Daoy (cell line): ENCODE measurements at places on chromosomes 2 and 18.
A peak's percentile ranks its signal among the peaks of the same experiment; 100 is the strongest.

- DNase-seq: no peak
Measured at GRCh38 chr2:100239486-100240210, 82.7 kb downstream of the LONRF2 start.

- DNase-seq: no peak
Measured at GRCh38 chr2:156191527-156191926, 141.0 kb downstream of the NR4A2 start.

DNA sequence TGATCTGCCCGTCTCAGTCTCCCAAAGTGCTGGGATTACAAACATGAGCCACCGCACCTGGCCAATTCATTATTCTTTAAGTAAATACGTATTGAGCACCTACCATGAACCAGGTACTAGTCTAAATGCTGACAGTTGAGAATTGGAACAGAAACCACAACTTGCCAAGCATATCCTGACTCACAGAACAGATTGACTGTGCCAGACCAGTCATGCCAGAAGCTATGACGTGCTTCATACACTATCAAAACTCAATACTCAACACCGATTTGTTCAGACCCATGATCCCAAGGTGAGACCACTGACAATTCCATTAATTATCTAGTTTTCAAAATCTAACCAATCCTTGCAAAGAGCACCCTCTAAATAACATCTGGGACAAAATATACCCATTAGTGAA is 148.6 kb downstream of the B3GNT2 start:
- peak; percentile 30 for DNase-seq

GRCh38 chr2:25740810-25741381 is 67.5 kb upstream of the DTNB start:
- peak; percentile 18 for DNase-seq

GRCh38 chr2:36403675-36404230 is 48.2 kb downstream of the CRIM1 start:
- DNase-seq: peak; percentile 91

GRCh38 chr2:42812899-42813479 is 20.6 kb upstream of the HAAO start:
- DNase-seq: no peak

- peak; percentile 70 for DNase-seq
Measured at GRCh38 chr18:23377669-23378301, 75.3 kb upstream of the RIOK3 start.

DNA sequence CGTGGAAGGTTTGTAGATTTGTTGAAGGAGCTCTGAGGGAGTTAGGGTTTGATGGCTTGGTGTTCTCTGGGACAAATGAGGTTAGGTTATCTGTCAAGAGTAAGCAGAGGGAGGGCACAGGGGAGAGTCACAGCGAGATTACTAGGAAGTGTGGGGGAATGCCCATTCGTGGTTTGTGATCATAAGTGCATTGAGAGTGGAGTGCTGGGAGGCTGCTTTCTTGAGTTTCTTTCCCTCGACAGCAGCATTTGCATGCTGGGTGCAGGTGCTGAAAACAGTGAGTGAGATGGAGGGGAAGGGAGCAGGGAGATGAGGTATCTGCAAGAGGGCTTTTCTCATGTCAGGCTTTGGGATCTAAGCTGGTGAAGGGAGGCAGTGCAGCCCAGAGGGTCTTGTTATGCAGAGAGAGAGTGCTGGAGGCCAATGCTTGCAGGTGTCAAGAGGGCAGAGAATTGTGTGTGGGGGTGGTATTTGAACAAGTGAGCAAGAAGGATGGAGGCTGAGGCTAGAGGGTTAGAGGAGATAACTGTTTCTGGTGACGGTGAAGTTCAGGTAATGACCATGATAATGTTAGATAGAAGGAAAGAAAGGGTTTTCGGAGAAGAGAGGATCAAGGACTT is 8.8 kb downstream of the RALB start:
- no peak for DNase-seq

- peak; percentile 40 for DNase-seq
Measured at GRCh38 chr18:59921384-59921891, 21.6 kb downstream of the PMAIP1 start.

GRCh38 chr2:29130295-29130694 is 15.1 kb downstream of the CLIP4 start:
- peak; percentile 81 for DNase-seq

- no peak for DNase-seq
Measured at GRCh38 chr2:20698916-20699613, 32.1 kb downstream of the GDF7 start.

DNA sequence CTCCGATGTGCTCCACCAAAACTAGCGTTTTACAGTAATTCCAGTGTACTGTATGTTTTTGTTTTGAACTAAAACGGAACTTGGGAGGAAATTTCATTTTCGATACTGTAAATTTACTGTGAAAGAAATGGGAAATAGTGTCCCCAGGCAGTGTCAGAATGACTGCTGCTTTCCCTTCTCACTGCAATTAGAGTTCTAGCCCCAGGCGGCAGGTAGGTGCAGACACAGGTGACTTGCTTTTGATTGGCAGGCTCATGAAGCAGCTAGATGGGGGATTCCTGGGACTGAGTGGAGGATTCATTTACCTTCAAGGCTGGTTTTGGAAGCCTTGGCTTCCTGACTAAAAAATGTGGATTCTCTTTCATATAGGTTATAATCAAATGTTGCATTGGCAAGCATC is 27.0 kb downstream of the RPRM start:
- DNase-seq: no peak

- DNase-seq: no peak
Measured at GRCh38 chr2:32652555-32653209, 24.8 kb downstream of the TTC27 start.

DNA sequence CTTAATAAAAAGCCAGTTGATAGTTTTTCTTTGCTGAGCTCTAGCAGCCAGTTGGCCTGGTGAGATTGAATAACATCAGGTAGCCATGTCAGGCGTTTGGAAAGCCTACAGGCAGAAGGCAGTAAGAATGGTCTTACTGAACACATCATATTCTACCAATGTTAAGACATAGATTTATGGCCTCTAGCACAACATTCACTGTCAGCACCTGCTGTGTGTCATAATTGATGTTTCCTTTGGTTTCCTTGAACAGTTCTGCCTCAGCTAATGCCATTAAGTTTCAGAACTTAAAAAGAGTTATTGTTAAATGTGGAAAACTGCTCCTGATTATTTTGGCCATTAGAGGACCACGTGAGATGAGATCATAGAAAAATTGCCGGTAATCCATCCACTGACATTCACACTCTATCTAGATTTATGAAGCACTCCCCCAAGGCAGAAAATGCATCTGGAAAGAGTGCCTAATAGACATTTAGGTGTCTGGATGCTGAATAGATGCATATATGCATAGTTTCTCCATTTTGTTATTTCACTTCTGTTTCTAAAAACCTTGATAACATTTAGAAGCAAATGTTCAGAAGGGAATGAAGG is 434.7 kb downstream of the PTPRM start:
- no peak for DNase-seq

GRCh38 chr18:76167410-76167809 is 327.6 kb downstream of the ZNF516 start:
- DNase-seq: no peak

DNA sequence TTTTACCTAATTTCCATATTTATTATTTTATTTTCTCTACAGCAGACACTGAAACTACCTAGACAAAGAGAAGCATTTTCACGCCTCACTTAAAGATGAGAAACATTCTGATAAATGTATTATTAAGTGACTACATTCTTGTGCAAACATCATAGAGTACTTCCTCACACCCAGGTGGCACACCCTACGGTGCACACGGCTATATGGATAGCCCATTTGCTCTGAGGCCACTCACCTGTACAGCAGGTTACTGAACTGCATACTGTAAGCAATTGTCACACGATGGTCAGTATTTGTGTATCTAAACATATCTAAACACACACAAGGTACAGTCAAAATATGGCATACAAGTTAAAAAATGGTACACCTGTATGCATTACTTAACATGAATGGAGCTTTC is 481.4 kb downstream of the CMPK2 start:
- no peak for DNase-seq

- DNase-seq: no peak
Measured at GRCh38 chr2:238846378-238846627, 1.6 kb upstream of the TWIST2 start.

GRCh38 chr2:142596334-142597088 is 281.0 kb upstream of the KYNU start:
- no peak for DNase-seq

GRCh38 chr2:69933839-69934613 is 19.1 kb downstream of the MXD1 start:
- DNase-seq: peak; percentile 78

GRCh38 chr18:3114451-3114850 is 101.5 kb upstream of the LPIN2 start:
- no peak for DNase-seq

- no peak for DNase-seq
Measured at GRCh38 chr2:226300196-226300886, 499.3 kb downstream of the IRS1 start.

- DNase-seq: no peak
Measured at GRCh38 chr2:144331674-144332355, 188.1 kb downstream of the ZEB2 start.

DNA sequence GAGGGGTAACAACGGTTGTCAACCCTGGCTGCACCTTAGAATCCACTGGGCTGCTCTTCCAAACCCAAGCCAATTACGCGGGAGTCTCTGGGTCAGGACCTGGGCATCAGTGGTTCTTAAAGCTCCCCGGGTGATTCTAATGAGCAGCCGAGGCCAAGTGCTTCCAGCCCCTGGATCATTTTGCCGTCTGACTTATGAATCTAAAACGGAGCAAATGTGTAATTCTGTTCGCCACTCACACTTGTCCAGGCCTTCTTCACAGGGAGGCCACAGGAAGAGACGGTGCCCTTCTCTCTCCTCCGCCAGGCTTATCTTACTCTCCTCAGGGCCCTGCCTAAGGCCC is 78.5 kb downstream of the MCFD2 start:
- no peak for DNase-seq

DNA sequence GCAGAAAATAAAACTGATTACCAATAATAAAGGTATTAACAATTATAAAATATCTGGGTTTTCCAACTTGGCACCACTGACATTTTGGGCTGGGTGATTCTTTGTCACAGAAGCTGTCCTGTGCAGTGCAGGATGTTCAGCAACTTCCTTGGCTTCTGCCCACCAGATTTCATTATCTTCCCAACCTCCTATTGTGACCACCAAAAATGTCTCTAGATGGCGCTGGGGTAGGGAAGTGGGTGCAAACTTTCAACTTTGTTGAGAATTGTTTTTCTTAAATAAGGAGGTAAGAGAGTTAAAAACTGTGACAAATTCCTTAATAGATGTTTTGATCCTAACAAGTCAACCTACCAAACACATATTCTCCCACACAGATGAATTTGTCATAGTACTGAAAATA is 90.1 kb downstream of the GAREM1 start:
- DNase-seq: peak; percentile 25

GRCh38 chr2:69285379-69285894 is 101.6 kb downstream of the GFPT1 start:
- no peak for DNase-seq

DNA sequence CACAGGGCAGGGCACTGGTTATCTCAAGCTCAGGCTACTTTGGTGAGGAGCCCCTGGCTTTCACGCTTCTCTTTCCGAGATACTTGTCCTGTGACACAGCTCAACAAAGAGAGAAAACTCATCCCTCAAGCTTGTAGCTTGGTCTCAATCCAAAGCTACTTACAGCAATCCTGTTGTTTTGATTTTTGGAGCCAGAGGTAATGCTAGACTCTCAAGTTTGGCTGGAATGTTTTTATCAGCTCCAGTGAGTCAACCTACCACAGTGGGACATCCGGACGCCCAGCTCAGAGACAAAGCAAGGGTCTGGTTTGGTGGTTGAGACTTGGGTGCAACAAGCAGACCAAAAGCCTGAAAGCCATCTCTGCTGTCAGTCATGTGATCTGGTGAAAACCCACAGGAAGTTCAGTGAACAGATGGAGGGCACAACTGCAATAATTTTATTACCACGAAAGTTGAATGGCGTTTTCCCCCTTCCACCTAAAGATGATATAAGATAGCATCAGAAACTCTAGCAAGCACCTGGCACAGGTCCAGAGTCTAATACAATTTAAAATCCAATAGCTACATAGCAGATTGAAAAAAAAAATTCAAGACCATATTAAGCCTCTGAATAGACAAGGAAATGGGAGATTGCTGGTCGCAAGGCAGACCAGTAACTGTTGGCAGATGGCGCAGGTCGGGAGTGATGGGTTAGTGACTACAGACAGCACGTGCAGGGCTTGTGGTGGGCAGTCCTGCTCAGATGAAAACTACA is 102.3 kb upstream of the SMAD7 start:
- peak; percentile 95 for DNase-seq

DNA sequence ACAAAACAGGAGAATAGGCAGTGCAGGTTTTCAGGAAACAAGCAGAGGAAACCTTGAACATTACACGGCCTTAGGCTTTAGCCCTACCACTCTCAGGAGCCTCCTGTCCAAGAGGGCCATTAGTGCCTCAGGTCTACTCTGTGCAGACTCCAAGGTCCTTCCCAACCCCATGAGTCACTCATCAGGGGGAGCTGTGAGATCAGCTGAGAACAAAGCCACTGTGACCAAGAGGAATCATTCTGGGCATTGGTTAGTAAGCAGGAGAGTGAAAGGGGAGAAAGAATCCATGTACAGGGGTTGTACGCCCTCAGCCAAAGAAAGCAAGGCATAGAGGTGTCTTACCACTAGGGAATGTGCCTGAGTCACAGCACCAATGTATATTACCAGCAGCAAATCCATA is 680.3 kb downstream of the DPP10 start:
- no peak for DNase-seq

- DNase-seq: no peak
Measured at GRCh38 chr18:67411116-67411515, 105.4 kb downstream of the DSEL start.

- peak; percentile 18 for DNase-seq
Measured at GRCh38 chr18:44700652-44701051, 20.0 kb downstream of the SETBP1 start.

DNA sequence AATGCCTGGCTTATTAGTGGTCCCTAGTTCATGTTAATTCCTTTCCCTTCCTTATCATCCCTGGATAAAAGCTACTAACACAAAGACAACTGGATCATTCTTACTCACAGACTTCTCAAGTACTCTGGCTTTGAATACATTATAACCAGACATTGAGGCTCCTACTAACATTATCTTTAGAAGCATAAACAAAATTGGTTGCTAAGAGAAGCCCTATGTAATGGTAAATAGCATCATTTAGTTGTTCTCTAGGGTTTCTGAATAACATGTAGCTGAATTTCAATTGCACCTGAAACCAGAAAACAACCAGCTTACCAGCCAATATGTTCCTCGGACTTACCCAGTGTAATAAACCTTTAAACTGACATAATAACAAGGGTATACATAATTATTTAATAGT is 114.1 kb upstream of the NCKAP5 start:
- DNase-seq: no peak

DNA sequence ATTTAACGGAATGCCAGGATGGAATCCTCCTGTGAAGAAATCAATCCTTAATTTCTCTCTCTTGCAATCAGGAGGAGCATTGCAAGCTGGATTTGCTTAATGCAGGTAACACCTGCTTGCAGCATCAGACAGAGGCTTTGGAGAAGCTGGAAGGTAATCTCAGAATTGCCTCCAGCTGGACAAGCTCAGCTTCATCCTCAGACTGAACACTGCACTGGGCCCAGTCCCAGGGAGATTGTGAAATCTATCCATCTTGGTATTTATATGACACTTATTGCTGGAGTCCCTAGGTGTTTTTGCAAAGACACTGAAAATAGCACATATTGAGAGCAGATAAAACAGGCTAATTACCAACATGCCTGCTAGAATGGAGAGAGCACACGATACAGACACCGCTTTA is 179.4 kb upstream of the SESTD1 start:
- no peak for DNase-seq
